Activated CD8-positive, alpha-beta T cell treated with anti-CD3 and anti-CD28 coated beads, Interleukin-2, amount 10 ng/mL, durations not matched to agents 7 days and 5 days (primary cell): ENCODE measurements at places on chromosomes 1 and 21.

DNA sequence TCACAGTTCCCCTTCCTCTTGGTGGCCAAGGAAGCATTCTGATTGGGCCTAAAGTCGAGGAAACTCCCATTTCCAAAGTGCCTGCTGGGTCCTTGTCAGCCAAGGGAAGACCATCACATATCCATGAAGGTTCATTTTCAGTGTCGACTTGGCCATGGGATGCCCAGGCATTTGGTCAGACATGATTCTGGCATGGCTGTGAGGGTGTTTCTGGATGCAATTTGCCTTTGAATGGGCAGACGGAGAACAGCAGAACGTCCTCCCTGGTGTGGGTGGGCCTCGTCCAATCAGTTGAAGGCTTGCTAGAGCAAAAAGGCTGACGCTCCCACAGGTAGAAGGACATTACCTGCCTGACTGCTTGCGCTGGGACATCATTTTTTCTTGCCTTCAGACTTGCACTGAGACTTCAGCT lies 48.3 kb upstream of the LBR start:
- DNase-seq: peak; percentile 30

- no peak for DNase-seq
Measured at GRCh38 chr1:231591466-231591865, 35.1 kb upstream of the DISC1 start.

- DNase-seq: no peak
Measured at GRCh38 chr1:54378874-54379554, 27.2 kb downstream of the SSBP3 start.

- no peak for DNase-seq
Measured at GRCh38 chr1:12184008-12184681, 17.4 kb downstream of the TNFRSF1B start.

DNA sequence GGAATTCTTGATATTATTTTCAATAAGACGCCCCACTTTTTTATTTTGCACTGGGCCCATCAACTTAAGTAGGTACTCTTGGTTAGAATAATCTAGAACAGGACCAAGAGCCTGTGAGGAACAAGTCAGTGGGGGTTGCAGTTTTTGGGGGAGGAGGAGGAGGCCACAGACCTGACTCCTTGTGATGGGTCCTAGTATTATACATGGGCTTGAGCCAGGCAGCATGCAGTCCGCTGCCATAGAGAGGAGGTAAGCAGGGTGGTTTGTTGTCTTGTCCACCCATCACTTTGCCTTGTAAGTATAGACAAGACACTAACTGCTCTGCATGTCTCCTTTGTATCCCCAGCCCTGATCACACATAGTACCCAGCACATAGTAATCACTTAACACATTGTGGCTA lies 24.5 kb downstream of the ROR1 start:
- no peak for DNase-seq

- DNase-seq: no peak
Measured at GRCh38 chr1:161162052-161162451, 2.8 kb downstream of the USP21 start.
